DMS53 (cell line): ENCODE measurements at places on chromosomes 12 and 14.

DNA sequence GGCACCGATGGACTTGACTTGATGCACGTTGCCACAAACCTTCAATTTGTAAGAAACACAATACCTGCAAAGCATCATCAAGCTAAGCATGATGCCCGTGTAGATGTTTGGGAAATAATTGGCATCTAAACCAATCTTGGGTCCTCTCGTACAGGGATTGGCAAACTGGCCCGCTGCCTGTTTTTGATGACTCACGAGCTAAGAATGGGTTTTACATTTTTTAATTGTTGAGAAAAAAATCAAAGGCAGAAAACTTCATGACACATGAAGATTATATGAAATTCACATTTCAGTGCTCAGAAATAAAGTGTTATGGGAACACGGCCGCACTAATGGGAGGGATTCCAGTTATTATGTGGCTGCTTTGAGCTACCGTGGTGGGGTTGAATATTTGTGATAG lies 10.9 kb downstream of the MTA1 start:
- no peak for DNase-seq

DNA sequence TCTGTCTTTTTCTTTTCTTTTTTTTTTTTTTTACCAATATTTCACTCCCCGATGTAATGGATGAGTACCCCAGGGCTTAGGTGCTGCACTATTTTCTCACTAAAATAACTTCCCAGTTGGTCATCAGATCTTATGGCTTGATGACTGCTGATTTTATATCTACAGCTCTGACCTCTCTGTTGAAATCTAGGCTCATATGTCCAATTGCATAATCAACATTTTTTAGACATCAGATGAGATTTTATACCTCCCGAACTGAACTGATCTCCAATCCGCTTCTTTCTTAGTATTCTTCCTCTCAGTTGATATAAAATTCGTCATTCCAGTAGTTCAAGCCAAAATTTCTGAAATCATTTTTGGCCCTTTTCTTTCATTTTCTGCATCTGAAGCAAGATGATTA lies 1236.5 kb downstream of the SLC16A7 start:
- no peak for DNase-seq

DNA sequence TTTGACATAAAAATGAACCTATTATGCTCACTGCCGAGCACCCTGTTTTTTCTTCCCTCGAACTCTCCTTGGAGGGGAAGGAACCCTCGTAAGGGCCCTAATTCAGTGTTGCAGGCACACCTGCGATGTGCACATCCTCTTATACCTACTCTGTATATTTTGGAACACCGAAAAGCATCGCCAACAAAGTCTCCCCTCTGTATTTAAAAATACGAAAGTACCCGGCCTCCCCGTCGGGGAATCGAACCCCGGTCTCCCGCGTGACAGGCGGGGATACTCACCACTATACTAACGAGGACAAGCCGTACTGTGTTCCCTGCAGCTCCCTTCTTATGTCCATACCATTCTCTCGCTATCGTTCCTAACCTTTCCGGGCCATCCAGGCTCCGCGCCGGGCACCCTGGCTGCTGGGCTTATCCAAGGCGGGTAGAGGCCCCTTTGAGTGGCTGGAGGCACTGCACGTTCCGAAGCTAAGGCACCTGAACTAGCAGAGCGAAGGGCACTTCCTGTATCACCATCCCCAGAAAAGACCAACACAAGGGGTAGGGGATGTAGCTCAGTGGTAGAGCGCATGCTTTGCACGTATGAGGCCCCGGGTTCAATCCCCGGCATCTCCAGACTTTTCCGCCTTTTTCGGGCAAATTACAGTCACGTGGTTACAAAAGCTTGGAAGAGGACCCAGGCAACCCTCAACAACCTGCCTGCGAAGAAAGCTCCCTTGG lies 25.1 kb upstream of the UBC start:
- no peak for DNase-seq

DNA sequence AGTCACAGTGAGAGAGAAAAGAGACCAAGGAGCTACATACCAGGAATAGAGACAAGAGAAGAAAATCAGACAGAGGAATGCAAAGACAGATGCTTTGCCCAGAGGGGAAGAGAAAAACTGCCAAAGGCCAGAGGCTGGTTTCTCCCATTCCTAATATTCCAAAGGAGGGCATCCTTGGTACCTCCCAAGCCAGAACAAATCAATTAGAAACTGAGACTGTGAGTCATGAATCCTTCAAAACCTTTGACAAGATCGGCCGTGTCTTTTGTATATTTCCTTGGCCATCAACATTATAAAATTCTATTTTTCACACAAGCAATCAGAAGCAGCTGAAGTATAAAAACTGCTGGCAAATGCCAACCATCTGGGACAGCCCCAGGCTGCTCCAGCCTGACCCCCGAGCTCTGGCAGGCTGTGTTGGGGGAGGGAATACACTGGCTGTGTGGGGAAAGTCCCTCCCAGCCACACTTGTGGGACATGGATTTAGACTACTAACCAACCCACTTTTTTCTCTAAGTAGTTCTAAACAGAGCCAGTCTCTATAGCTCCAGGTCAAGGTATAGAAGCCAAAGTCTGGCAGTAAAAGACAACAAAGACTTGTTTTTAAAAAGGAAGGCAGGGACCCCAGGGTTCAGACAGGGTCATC lies 13.7 kb downstream of the POMT2 start:
- no peak for DNase-seq

- no peak for DNase-seq
Measured at GRCh38 chr12:75315518-75315917, 14.6 kb downstream of the CAPS2 start.

DNA sequence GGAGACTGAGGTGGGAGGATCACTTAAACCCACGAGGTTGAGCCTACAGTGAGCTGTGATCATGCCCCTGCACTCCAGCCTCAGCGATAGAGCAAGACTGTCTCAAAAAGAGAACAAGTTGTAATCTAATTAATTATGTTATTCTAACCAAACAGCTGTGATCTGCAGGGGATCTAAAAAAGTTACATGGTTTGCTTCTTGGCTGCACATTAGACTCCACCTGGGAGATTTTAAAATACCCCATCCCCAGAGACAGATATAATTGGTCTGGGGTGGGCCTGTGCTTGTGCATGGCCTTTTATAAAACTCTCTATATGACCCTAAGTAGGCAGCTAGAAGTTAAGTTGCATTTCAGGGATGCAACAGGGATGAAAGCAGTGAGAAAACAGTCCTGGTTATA lies 76.7 kb downstream of the SCAF11 start:
- no peak for DNase-seq

GRCh38 chr14:70873627-70874026 lies 33.6 kb upstream of the PCNX1 start:
- no peak for DNase-seq

DNA sequence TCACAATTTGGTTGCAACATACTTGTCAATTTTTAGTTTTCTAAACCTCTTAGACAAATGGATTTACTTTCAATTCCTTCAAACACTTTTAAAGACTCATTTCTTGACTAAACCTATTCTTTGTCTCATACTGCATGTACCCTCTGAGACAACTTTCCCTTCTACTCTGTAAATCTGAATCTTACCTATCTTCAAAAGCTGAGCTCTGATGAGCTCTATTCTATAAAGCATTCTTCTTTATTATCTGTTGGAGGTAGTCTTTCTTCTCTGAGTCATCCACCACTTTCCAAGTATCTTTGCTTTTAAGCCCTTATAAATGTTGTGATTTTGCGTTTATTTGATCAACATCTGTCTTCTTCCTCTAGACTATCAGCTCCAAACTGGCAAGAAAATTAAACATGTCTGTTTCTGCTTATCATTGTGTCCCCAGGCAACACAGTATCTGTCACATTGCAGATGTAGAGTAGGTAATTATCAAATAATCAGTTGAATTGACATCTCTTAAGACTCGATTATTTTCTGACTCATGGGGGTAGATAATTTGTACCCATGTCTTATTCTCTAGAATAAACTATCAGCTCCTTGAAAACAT lies 265.6 kb upstream of the FAR2 start:
- DNase-seq, result no peak

DNA sequence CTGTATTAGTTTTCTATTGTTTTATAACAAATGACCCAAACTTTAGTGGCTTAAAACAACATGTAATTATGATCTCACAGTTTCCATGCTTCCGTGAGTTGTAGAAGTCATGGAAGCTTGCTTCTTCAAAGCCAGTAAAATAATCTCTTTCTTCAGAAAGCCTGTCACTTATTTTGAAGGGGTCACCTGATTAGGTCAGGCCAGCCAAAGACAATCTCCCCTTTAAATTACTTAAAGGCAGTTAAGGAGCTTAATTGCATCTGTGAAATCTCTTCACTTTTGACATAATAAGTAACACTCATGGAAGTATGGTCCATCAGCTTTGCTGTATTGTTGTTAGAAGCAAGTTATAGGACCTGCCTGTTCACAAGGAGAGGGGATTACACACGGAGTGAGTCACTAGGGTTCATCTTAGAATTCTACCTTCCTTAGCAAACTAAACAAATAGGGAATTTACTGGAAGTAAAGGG lies 89.8 kb downstream of the FAR2 start:
- DNase-seq, result peak; percentile 44

- no peak for DNase-seq
Measured at GRCh38 chr12:115438314-115438713, 754.3 kb upstream of the TBX3 start.

DNA sequence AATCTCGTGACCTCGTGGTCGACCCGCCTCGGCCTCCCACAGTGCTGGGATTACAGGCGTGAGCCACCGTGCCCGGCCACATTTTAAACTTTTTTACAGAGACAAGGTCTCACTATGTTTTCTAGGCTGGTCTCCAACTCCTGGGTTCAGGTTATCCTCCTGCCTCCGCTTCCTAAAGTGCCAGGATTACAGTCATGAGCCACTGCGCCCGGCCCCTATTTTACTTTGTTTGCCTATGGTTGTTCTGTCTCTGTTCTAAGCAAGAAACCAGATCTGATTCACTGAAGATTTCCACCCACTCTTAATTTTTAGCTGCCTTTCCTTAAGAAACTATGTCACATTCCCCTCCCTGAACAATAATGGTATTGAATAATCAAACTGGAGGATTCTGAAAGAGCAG lies 38.9 kb upstream of the PSEN1 start:
- no peak for DNase-seq

DNA sequence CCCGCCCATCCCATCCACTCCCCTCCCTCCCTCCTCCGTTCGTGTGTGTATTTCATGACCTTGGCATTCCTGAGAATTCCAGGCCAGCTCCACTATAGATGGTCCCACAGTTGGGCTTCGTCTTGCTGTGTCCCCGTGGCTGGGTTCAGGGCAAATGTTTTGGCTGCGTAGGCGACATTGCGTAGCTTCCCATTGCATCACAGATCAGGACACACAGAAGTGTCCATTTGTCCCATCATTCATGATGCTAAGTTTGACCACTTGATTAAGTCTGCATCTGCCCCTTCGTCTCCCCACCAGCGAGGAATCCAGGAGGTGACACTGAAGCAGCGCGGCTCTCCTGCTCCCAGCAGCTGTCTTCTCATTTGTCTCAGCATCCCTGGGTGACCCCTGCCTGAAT lies 38.6 kb upstream of the MMP17 start:
- no peak for DNase-seq

- DNase-seq, result no peak
Measured at GRCh38 chr14:71834284-71835204, 97.7 kb upstream of the RGS6 start.

DNA sequence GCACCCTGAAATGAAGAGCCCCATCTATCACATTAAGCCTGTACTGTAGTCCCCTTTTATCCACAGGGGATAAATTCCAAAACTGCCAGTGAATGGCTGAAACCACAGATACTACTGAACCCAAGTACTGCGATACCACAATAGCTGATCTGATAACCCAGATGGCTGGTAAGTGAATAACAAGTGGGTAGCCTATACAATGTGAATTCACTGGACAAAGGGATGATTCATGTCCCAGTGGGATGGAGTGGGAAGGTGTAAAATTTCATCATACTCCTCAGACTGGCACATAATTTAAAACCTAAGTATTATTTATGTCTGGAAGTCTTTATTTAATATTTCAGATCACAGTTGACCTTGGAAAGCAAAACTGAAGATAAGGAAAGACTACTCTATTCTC lies 201.3 kb downstream of the GPHN start:
- peak; percentile 28 for DNase-seq

DNA sequence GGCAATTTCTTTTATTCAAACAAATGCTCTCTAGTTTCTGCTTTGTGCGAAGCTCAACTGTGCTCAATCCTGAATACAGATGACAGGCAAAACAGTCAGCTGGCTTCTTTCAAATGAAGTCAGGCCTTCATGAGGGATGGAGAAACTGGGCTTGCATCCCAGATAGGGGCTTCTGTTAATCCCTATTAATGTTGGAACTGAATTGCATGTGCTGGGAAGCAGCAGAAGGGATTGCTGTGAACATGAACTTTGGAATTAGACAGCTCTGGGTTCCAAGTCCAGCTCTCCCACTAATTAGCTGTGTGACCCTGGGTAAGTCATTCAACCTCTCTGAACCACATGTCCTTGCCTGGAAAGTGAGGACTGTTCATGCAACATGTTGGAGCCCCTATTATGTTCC lies 21.1 kb upstream of the CORO1C start:
- no peak for DNase-seq

DNA sequence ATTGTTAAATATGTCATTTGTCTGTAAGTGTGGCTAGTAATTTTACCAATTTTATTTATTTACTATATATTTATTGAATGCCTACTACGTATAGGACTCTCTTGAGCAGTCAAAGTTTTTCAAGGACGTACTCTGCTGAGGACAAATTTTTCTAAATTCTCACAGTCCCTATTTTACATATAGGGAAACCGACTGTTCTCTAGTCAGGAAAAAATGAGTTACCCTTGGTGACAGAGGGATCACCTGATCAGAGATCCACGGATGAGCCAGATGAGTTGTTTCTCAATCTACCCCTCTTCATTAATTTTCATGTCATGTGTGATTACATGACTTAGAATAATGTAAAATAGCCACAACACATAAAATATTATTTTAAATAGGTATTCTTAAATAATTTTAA lies 96.2 kb upstream of the SLC38A2 start:
- DNase-seq, result no peak

DNA sequence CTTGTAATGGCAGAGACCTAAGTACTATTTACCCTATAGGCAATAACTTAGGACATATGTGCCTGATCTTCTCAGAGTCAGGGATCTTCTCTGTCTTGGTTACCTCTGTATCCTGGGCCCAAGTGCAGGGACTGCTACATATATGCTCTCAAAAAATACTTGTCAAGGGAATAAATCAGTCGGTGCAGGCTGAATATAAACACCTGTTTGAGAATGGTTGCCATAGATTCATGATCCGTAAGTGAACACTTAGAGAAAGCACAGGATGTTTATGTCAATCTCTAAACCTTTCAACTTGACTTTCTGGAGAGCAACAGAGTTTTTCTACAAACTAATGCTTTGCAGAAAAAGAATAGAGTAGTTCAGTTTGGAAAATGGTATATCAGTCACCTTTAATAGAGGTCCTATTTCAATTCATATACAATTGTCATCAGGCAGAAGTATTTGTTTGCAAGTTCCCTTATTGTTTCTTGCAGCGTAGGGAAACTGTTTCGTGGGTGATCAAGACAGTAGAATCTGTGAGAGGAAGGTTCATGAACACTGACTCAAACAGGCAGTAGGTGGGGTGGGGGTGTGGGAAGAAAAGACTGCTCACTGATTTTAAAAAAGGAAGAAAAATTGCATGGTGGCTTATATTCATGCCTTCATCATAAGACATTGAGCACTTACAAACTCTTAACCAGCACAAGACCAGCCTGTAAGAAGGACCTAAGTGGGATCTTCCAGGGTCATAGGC lies 6.0 kb upstream of the UBE2N start:
- no peak for DNase-seq

- no peak for DNase-seq
Measured at GRCh38 chr12:58648176-58648575, 272.1 kb downstream of the LRIG3 start.

- no peak for DNase-seq
Measured at GRCh38 chr14:28305938-28306337, 460.6 kb upstream of the FOXG1 start.
